ENCODE measurements at places on chromosomes 11 and 22. TPM values are rescaled to one million over a fixed set of nuclear protein-coding genes. Genes with fewer than 3 reads are reported as not detected.

The TRMT112 gene
- total RNA-seq = 90.9 TPM

The FREY1 gene
- 8.2 TPM for total RNA-seq

The RASGRP2 gene
- 654 TPM for total RNA-seq

The TRIM22 gene
- total RNA-seq = 261 TPM

The HBG2 gene
- not detected for total RNA-seq

The NDUFV1 gene
- 253 TPM for total RNA-seq

DNA sequence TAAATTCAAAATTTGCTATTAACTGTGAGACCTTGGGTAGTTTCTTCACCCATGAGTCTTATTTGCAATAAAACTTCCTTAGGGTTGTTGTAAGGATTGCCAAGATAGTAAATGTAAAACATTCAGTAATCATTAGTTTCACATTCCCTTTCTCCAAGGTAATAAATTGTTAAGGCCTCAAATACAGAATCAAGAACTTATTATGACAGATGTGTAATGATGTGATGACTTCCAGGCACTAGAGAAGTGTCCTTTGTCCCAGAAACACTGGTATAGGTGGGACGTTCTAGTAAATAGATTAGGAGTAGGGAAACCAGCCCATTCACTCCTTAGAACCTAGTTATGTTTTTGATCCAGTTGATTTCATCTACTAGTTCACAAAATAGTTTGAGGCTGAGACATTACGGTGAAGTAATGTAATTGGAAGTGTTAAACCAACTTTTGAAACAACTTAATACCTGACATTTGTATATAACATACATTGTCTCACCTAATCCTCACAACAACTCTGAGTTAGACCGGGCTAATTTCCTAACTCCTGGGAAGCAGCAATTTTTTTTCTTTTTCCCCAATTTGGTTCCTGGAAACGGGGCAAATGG is 25.5 kb downstream of the CTNND1 start:
- H3K4me1 ChIP-seq = peaks cover 9% of the 10 kb centered on the region
- no peaks in the 10 kb centered on the region for H3K36me3 ChIP-seq
- no peaks in the 10 kb centered on the region for H3K27me3 ChIP-seq
- no peak overlapping the region for H3K4me3 ChIP-seq
- no peak for DNase-seq

DNA sequence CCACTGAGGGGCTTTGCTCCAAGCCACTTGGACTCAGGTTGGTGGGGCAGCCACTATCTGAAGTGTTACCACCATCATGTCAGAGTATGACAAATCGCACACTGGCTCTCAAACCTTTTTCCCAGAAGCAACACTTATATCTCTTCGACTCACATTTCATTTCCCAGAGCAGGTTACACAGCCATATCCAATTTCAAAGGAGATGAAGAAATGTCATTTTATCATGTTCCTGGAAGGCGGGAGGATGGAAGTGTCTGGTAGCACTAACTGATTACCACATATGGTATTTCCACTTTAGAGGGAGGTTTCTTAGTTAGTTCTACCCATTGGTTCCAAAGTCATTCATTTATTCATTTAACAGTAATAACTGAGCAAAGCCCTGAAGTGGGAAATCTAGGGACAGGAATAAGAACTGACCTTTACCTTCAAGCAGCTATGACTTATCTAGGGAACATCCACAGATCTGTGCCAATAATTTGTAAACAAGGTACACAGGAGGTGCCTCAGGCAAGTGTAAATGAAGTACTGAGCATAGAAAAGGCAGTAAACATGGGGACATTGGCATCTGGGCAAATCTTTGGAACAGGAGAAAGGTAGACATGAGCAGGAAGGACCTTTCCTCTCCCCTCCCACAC is 54.9 kb upstream of the LRRC55 start:
- H3K27me3 ChIP-seq = no peaks in the 10 kb centered on the region
- no peak for DNase-seq
- no peaks in the 10 kb centered on the region for H3K4me1 ChIP-seq

GRCh38 chr11:128911701-128912100 is 20.5 kb downstream of the KCNJ5 start:
- no peak overlapping the region for H3K27ac ChIP-seq
- H3K4me1 ChIP-seq = no peaks in the 10 kb centered on the region

DNA sequence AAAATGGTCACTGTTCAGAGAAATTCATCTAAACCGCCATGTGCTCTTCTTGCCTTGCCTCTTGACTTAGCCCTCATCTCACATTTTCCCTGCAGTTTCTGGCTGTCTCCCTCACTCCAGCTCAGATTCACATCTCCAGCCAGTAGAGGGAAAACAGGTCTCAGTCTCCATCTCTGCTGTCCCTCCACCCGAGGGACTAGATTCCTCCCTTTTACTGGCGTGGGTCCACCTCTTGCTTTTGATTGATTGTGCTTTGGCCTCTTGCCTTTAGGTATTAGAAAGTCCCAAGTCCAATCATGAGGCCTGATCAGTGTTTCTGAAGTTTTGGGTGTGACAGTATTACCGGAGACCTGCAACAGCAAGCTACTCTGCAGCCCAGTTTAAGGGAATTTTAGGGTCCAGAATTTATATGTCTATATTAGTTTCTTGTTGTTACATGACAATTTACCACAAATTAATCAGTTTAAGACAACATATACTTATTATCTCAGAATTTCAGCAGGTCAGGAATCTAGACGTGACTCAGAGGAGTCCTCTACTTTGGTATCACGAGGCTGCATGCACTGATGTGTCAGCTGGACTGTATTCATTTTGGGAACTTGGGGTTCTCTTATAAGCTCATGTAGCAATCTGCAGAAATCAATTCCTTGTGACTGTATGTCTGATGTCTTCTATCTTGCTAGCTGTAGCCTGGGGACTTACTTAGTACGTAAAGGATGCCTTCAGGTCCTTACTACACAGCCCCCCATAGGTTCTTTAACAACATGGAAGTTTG is 805.2 kb upstream of the CCDC90B start:
- H3K4me1 ChIP-seq = no peaks in the 10 kb centered on the region
- no peaks in the 10 kb centered on the region for H3K36me3 ChIP-seq
- no peak for DNase-seq
- H3K4me3 ChIP-seq = no peak overlapping the region

- H3K27ac ChIP-seq = no peak overlapping the region
- DNase-seq = no peak
- H3K36me3 ChIP-seq = no peaks in the 10 kb centered on the region
- no peaks in the 10 kb centered on the region for H3K4me1 ChIP-seq
- H3K27me3 ChIP-seq = no peaks in the 10 kb centered on the region
These were observed 253.1 kb downstream of the TTC28 start for GRCh38 chr22:28426346-28427132.

DNA sequence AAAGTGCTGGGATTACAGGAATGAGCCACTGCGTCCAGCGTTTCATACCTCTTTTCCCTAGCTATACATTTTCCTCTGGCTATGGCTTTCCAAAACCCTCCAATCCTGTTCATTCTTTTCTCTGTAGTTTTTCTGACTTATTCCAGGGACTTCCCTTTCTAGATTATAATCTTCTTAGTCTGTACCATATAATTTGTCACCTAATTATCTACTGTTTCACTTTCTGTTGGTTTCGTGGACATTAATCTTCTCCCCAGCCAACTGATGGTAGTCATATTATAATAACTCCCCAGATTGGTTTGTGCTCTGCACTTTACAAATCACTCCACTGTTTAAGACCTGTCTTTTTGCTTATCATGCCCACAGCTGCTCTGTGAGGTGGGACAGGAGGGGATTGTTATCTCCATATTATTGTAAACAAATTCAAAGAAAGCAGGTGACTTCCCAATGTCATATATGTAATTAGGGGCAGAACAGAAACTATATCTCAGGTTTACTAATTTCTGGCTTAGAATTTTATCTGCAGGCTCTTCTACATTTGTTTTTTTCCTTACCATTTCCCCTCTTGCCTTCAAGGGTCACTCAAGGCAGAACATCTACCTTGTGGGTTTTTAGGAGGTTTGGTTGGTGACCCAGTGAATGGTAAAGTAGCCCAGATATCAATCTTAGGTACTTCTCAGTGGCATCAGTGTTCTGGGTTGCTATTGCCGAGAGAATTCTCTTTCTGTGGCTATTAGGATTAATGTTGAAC is 23.9 kb downstream of the STIM1 start:
- DNase-seq = no peak
- no peaks in the 10 kb centered on the region for H3K27me3 ChIP-seq
- H3K4me3 ChIP-seq = no peak overlapping the region
- no peak overlapping the region for H3K27ac ChIP-seq
- H3K4me1 ChIP-seq = peaks cover 48% of the 10 kb centered on the region

- H3K27me3 ChIP-seq = no peaks in the 10 kb centered on the region
- no peak overlapping the region for H3K27ac ChIP-seq
- H3K4me3 ChIP-seq = no peak overlapping the region
These were observed 87.5 kb downstream of the C11orf58 start for GRCh38 chr11:16825968-16826367.

DNA sequence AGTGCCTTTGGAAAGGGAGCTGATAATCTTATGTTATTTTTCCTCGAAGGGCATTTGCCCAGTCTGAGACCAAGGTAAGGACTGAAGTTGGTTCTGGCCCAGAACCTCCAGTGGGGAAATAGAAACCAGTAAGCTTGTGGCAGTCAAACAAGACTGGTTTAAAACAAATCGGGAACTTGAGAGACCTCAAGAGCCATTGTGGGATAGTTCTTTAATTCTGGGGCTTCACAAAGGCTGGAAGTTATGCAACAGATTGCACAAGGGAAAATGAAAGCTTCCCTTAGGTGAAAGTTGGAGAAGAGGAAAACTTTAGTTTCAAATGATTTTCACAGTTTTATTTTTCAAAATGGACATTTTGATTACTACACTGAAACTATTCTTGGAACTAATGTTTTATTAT is 33.5 kb upstream of the RAB38 start:
- DNase-seq = no peak
- H3K36me3 ChIP-seq = no peaks in the 10 kb centered on the region
- no peaks in the 10 kb centered on the region for H3K4me1 ChIP-seq
- no peaks in the 10 kb centered on the region for H3K27me3 ChIP-seq

DNA sequence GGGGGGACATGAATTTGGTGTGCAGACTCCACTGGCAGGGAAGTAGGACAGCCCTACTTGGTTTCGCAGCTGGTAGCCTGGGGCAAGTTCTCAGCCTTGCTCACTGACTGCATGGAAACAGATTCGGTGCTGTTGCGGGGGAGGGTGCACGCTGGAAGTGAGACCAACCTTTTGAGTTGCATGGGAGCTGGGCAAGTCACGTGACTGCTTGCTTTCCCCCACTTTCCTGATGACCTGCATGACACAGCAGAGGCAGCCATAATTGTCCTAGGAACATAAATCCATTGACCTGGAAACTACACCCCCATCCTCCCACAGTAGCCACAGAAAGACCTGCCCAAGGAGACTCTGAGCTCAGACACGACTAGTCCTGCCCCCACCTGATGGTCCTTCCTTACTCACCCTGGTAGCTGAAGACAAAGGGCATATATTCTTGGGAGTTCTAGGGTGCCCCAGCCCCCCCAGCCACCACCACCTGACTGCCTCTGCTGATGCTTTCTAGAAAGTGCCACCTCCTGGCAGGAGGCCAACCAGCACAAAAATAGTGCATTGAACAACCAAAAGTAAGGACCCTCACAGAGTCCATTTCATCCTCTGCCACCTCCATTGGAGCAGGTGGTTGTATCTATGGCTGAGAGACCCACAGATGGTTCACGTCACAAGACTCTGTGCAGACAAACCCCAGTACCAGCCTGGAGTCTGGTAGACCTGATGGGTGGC is 4.1 kb upstream of the HBG2 start:
- no peaks in the 10 kb centered on the region for H3K36me3 ChIP-seq
- H3K27me3 ChIP-seq = no peaks in the 10 kb centered on the region
- no peaks in the 10 kb centered on the region for H3K4me1 ChIP-seq
- no peak overlapping the region for H3K27ac ChIP-seq
- no peak overlapping the region for H3K4me3 ChIP-seq

- H3K36me3 ChIP-seq = no peaks in the 10 kb centered on the region
- no peaks in the 10 kb centered on the region for H3K27me3 ChIP-seq
- H3K4me3 ChIP-seq = no peak overlapping the region
- H3K27ac ChIP-seq = peak overlapping the region; percentile 75
- DNase-seq = no peak
- H3K4me1 ChIP-seq = peaks cover 14% of the 10 kb centered on the region
These were observed 41.6 kb downstream of the WEE1 start for GRCh38 chr11:9615031-9615451.

DNA sequence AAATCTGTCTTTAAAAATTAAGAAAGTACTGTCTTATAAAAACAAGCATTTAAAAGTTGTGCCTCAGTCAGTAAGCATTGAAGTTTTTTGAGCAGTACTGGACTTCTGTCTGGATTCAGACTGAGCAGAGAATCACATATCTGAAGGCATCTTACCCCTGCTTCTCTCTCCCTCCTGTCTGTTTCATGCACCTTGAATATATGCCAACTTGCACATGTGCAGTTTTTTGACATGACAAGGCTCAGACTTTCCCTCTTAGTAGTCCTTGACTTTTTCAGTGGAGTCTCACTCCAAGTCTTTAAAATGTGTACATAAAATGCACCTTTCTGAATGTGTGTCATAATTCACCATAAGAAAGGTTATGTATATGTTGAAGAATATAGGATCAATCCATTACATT is 19.8 kb downstream of the SPECC1L start:
- H3K27ac ChIP-seq = no peak overlapping the region
- no peaks in the 10 kb centered on the region for H3K27me3 ChIP-seq
- H3K4me1 ChIP-seq = peaks cover under 1% of the 10 kb centered on the region
- H3K4me3 ChIP-seq = no peak overlapping the region
- DNase-seq = no peak

- H3K4me3 ChIP-seq = no peak overlapping the region
- H3K4me1 ChIP-seq = peaks cover 19% of the 10 kb centered on the region
- no peaks in the 10 kb centered on the region for H3K27me3 ChIP-seq
- peaks cover 18% of the 10 kb centered on the region for H3K36me3 ChIP-seq
- no peak for DNase-seq
- no peak overlapping the region for H3K27ac ChIP-seq
These were observed 7.4 kb downstream of the PRR33 start for GRCh38 chr11:1884303-1884700.

DNA sequence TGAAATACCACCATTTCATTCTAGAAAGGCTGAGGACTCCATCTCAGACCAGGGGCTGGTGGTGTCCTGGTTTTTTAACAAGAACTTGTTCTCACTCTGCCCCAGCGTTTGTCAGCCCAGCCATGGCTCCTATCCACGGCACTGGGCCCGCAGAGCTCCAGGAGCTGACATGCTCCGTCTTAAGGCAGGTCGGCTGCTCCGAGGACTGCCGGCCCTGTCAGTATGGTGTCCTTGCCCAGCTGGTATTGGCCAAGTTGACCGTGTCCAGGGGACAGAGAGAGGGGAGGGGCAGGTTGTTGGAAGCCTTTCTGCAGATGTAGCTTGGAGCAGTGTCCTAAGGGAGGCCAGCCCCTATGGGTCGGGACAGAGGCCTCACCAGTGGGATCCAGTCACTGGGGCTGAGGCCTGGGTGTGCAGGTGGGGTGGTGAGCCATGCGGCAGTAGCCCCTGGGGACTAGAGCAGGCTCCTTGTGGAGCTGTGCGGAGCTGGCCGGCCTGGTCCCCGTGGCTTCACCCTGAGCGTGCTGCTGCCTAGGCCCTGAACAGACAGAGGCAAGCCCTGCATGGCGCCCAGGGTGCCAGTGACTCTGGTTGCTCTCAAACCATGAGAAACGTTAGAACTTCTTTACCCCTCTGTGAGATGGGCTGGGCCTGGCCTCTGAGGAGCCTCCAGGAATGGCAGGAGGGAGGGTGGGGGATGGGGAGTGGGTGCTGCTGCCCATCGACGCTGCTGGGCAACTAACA is 39.9 kb upstream of the KCNQ1OT1 start:
- no peaks in the 10 kb centered on the region for H3K36me3 ChIP-seq
- no peaks in the 10 kb centered on the region for H3K27me3 ChIP-seq
- no peak overlapping the region for H3K27ac ChIP-seq
- no peak overlapping the region for H3K4me3 ChIP-seq
- DNase-seq = no peak
- H3K4me1 ChIP-seq = no peaks in the 10 kb centered on the region

GRCh38 chr22:19291580-19292457 is at the start of gene CLTCL1:
Gene CLTCL1, minus strand, starts transcription at chr22:19291719. Its CDS starts 78 bp downstream, at chr22:19291641.
- peak within 1 kb of the TSS; percentile 82 for H3K4me3 ChIP-seq
- peak within 1 kb of the TSS; percentile 76 for H3K27ac ChIP-seq
